HAP-1 (cell line): ENCODE measurements at places on chromosomes 12 and 14.

DNA sequence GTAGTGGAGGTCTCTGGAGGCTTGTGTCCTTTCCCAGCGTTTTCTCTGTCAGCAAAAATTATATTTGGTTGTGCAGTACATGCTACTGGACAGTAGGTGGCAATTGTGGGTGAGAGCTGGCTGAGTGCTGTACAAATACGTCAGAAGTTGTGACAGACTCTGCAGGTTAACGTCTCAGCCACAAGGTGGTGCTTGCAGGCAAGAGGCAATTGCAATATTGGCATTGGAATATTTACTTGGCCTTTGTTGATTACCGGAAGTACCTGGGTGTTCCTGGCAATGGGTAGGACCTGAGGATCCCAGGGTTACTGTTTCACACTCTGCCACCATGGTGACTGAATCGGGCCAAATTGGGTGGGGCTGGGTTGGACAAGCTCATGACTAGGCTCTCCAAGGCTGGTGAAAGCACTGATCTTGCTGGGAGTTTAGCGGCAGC is 333.9 kb upstream of the LMO3 start:
- peak; percentile 85 for DNase-seq

GRCh38 chr14:63671987-63672386 is 30.3 kb upstream of the WDR89 start:
- no peak for DNase-seq

DNA sequence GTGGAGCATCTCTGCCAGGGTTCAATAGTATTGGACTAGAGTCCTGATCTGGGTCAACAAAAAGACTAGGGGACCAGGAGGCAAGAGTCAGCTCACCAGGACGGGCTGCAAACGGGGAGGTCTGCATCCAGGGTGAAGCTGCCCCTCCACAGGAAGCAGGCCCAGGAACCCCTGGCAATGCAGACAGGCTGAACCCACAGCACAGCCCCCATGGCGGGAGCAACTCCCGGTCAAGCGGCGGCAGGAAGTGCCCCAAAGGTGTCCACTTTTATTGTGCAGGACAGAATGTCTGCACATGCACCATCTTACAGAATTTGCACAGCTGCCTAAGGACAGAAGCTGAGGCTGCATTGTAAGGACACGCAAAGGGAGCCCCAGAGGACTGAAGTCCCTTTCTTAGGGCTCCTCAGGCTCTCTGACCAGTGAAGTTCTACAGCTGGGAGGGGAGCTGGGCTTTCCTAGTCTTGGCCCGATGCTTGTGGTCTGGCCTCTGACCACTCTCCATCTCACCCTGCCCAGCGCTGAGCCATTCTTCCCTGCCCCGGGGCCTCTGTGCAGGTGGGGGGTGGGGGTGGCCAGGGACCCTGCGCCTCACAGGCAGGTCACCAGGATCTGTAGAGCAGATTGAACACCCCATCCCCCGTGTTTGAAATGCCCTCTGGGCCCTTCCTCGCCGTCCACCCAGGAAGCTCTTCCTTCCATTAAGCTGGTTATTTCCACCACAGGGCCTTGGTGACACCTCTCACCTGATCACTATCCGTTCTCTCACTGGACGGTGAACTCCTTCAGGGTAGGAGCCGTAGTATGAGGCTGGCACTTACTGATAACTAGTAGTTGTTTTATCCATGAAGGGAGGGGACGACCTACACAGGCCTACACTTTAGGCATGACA is 75.9 kb downstream of the NINJ2 start:
- DNase-seq = no peak

DNA sequence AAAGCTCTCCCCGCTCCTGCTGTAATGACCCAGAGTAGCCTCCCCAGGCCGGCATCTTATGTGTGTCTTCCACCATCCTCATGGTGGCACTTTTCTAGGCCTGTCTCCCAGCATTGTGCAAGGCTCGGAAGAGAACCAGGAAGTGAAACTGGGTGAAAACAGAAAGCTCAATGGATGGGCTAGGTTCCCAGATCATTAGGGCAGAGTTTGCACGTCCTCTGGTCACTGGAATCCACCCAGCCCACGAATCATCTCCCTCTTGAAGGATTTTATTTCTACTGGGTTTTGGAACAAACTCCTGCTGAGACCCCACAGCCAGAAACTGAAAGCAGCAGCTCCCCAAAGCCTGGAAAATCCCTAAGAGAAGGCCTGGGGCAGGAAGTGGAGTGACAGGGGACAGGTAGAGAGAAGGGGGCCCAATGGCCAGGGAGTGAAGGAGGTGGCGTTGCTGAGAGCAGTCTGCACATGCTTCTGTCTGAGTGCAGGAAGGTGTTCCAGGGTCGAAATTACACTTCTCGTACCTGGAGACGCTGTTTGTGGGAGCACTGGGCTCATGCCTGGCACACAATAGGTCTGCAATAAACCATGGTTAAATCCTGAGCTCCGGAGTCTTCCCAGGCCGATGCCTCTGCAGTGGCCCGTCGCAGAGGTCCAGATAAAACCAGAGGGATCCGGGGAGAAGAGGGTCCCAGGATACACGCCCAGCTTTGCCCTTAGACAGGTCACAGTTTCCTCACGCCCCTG is 15.6 kb downstream of the ACVRL1 start:
- no peak for DNase-seq

- DNase-seq = no peak
Observed at GRCh38 chr14:82642425-82642824, 1108.8 kb upstream of the SEL1L start.

DNA sequence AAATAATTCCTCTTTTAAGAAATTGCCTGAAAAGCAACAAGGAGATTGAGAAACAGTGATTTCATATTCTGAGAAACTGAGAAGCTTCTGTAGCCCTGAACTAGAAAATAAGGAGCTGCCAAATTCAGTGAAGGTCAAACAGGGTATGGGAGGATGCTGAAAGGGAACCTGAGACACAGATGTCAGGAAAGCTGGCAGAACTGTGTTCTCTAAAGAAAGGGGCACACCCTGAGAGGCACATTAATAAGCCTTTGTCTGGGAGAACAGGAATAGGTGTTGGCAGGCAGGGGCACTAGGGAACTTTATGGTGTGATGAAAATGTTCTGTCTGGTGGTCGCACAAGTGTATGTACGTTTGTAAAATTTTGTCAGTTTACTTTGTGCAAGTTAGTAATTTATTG is 29.6 kb downstream of the VRK1 start:
- no peak for DNase-seq

DNA sequence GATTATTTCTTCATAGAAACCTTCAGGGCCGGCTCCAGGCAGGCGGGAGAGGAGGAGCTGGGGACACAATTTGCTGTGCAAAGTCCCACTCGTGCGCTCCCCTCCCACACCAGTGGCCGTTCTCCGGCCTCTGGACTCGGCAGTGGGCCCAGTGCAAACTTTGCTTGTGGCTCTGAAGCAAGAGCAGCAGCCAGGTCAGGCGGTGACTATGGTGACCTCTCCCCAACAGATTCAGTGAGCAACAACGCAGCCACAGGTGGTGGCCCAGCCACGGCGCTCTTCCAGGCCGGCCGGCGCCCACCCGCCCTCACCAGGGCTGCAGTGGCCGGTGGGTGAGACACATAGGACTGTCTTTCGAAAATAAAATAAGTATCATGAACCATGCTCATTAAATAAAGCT is 29.5 kb downstream of the VPS37B start:
- no peak for DNase-seq

GRCh38 chr12:96350982-96351381 is 49.3 kb downstream of the CDK17 start:
- DNase-seq = no peak

- DNase-seq = no peak
Observed at GRCh38 chr12:113949321-113950305, 16.5 kb downstream of the RBM19 start.

- no peak for DNase-seq
Observed at GRCh38 chr12:116087962-116088361, 189.5 kb downstream of the MED13L start.

- DNase-seq = no peak
Observed at GRCh38 chr14:49250109-49250508, 336.1 kb downstream of the RPS29 start.

DNA sequence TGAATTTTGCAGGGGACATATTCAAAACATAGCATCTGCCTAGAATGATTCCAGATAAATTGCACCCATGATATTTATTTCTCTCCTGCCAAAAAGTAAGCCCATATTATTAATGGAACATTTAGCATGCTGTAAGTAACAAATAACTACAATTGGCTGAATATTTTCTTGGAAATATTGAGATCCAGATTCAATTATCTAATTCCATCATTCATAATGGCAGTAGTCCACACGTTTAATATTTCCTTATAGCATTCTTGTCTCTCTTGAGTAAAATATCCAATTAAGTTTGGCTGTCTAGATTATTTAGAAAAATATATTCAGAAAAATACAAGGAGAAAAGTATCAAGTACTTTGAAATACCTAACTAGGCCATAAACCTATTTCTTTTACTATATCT is 157.5 kb downstream of the FLRT2 start:
- no peak for DNase-seq

DNA sequence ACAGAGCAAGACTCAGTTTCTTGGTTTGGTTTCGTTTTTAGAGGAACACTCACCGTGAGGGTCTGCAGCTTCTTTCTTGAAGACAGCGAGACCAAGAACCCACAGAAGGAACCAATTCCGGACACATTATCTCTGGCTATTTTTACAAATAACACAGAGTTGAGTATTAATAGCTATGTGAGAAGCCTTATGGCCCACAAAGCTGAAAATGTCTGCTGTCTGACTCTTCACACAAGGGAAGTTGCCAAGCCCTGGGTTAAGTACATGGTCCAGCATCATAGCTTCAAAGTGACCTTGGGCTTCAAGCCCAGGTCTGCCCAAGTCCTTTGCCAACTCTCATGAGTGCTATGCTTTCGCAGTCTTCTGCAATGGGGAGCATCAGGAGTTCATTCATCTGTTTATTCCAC is 2.6 kb upstream of the LGMN start:
- DNase-seq = no peak
